ENCODE measurements at places on chromosomes 2 and 18. TPM values are rescaled to one million over a fixed set of nuclear protein-coding genes. Genes with fewer than 3 reads are reported as not detected.

The DPP4 gene
- total RNA-seq, result 101 TPM

The FAM161A gene
- 3.8 TPM for total RNA-seq

GRCh38 chr2:197198890-197199289 lies 111.7 kb downstream of the ANKRD44 start:
- H3K36me3 ChIP-seq, result peaks cover 31% of the 10 kb centered on the region
- H3K4me1 ChIP-seq, result peaks cover 77% of the 10 kb centered on the region
- peak; percentile 83 for DNase-seq
- H3K4me3 ChIP-seq, result peak overlapping the region; percentile 82

- no peak for DNase-seq
- no peaks in the 10 kb centered on the region for H3K4me1 ChIP-seq
- H3K36me3 ChIP-seq, result no peaks in the 10 kb centered on the region
- H3K27ac ChIP-seq, result no peak overlapping the region
- H3K4me3 ChIP-seq, result no peak overlapping the region
Observed at GRCh38 chr2:13114391-13114790, 397.7 kb downstream of the TRIB2 start.

GRCh38 chr2:3625186-3625585 lies 30.3 kb downstream of the COLEC11 start:
- peaks cover 6% of the 10 kb centered on the region for H3K27me3 ChIP-seq
- H3K27ac ChIP-seq, result no peak overlapping the region
- no peaks in the 10 kb centered on the region for H3K36me3 ChIP-seq
- H3K4me1 ChIP-seq, result no peaks in the 10 kb centered on the region
